ENCODE measurements at places on chromosomes 5 and 9. TPM values are rescaled to one million over a fixed set of nuclear protein-coding genes. Genes with fewer than 3 reads are reported as not detected.

DNA sequence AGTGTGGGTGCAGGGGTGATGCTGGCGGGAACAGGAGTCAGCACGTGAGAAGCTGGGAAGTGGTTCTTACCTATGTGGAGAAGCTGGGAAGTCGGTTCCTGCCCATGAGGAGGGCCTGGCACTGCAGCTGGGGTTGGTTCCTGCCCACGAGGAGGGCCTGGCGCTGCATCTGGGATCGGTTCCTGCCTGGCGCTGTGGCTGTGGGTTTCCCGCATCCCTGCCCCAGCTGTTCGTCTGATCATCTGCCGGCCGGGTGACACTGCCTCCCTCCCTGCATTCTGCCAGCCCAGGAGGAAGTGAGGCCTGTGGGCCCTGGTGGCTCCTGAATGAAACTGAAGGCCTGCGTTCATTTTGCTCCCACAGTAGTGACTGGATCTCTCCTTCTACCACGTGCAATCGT is 5.1 kb downstream of the OBP2A start:
- H3K27me3 ChIP-seq: peaks cover 19% of the 10 kb centered on the region
- H3K27ac ChIP-seq: no peak overlapping the region
- no peak overlapping the region for H3K4me3 ChIP-seq
- H3K4me1 ChIP-seq: no peaks in the 10 kb centered on the region
- no peak for DNase-seq

DNA sequence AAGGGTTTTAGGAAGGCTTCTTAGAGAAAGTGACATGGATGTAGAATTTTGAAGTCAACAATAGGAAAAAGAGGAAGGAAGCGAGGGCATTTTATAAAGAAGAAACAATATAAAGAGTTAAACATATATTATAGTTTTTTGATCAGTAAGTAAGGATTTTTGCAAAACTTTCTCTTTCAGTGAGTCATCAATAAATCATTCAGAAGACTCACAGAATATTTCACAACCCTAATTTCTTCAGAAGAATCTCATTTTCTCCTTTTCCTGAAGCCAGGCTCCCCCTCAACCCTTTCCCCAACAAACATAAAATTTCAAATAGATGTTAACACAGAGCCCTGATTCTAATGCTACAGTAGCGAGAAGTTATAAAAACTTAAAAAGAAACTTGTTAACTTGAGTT is 4.3 kb upstream of the COX7C start:
- no peaks in the 10 kb centered on the region for H3K4me1 ChIP-seq
- no peak for DNase-seq
- H3K36me3 ChIP-seq: no peaks in the 10 kb centered on the region
- no peak overlapping the region for H3K27ac ChIP-seq
- no peak overlapping the region for H3K4me3 ChIP-seq

Gene PFN3
- total RNA-seq: not detected

Gene IGIP
- 11.6 TPM for total RNA-seq

DNA sequence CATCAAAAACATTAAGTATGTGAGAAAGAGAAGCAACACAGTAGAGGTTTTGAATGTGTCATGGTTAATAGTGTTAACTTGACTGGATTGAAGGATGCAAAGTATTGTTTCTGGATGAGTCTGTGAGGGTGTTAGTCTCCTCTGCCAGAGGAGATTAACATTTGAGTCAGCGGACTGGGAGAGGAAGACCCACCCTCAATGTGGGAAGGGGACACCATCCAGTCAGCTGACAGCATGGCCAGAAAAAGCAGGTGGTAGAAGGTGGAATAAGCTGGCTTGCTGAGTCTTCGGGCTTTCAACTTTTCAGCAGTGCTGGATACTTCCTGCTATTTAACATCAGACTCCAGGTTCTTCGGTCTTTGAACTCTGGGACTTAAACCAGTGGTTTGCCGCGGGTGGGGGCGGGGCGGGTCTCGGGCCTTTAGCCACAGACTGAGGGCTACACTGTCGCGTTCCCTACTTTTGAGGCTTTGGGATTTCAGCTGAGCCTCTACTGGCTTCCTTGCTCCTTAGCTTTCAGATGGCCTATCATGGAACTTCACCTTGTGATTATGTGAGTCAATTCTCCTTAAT is 309.9 kb upstream of the ST8SIA4 start:
- H3K27me3 ChIP-seq: no peaks in the 10 kb centered on the region
- no peaks in the 10 kb centered on the region for H3K36me3 ChIP-seq
- DNase-seq: no peak
- no peak overlapping the region for H3K4me3 ChIP-seq

Gene ANKRD18B
- 0.58 TPM for total RNA-seq

Data from left lung (tissue), 14 donors.